Caco-2 (cell line): ENCODE measurements at places on chromosomes 1 and 21. TPM values are rescaled to one million over a fixed set of nuclear protein-coding genes. Genes with fewer than 3 reads are reported as not detected.

HFM1 gene
- 0.26 and 0.48 TPM in 2 replicates for total RNA-seq

- no peak for DNase-seq
Observed at GRCh38 chr1:41322835-41323234, 38.4 kb upstream of the FOXO6 start.

- no peak for DNase-seq
Observed at GRCh38 chr21:32860399-32860798, 88.8 kb upstream of the PAXBP1 start.

DNA sequence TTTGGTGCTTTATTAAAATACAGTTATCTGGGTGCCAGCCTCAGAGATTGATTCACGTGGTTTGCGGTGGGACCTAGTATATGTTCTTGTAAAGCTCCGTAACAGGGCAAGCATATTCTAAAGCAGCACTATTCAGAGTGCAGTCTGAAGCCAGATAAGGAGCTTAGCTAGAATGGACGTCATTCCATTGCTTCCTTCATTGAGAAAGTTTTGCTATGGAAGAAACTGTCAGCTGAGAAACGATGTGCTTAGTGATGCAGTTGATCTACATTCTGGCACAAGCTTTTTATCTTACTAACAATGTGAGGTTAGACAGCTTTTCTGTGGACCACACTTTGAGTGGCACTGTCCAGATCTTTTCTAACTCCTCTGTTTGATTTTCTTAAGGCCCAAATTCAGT, 26.2 kb downstream of the SLC44A3 start:
- DNase-seq, result no peak

- DNase-seq, result peak; percentile 66
Observed at GRCh38 chr1:184222652-184223052, 164.2 kb upstream of the C1orf21 start.
